ENCODE measurements at places on chromosomes 5 and 9. TPM values are rescaled to one million over a fixed set of nuclear protein-coding genes. Genes with fewer than 3 reads are reported as not detected.

Gene PIP5K1B
- 1.3 TPM for total RNA-seq

Gene CFAP77
- total RNA-seq = not detected

DNA sequence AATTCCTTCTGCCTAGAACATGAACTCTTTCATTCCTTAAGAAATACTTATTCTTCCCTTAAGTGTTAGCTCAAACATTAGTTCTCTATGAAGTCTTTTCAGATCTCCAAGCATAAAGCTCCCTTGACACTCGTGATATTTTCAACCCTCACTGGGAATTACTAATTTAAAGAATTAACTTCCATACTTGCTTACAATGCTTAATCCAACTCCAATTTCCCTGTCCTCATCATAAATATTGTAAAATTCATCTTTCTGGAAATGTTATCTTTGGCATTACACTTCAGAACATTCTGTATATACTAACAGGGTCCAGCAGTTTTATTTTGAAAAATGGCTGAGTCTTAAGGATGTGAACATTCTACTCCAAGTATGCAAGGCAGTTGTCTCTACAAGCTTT, 7.2 kb downstream of the STARD4 start:
- no peak for DNase-seq

DNA sequence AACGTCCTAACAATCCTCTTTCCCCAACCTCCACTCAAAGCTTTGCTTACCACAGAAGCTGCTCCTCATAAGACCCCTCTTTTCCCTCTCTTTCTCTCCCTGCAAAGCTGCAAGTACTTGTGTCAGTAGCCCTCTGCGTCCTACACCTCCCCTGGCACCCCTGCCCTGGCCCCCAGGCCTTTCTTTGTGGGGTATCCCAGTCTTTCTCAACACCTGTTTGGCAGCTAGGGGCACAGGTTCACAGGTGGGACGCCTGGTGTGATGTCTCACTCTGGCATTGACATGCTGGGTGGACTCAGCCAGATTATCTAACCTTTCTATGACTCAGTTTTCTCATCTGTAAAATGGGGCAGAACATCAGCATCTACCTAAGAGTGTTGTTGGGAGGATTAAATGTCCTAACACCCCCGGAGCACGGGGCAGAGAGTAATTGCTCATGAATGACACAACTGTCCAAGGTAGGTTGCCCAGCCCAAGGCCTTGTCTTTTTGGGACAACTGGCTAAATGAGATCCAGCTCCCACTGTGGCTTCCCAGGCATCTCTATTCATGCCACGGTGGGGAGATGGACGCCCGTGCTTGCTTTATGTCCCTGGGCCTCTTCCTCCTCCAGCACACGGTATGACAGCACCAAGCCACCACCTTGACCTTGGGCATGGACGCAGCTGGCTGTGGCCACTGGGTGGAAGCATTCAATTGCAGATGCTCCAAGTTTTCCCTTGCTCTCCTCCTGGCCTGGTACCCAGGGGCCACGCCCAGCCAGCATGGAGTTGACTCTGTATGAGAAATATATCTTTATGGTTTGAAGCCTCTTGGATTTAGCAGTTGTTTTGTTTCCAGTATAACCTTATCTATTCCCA, 190.4 kb downstream of the RGS3 start:
- DNase-seq = no peak

Data from mesothelial cell of epicardium (in vitro differentiated cells).